Muscle of leg (tissue), 16 donors: ENCODE measurements at places on chromosomes 12 and 14.

- H3K4me1 ChIP-seq = no peaks in the 10 kb centered on the region
- H3K36me3 ChIP-seq = peaks cover 12% of the 10 kb centered on the region
- H3K27ac ChIP-seq = no peak overlapping the region
- peak; percentile 7 for DNase-seq
- H3K4me3 ChIP-seq = no peak overlapping the region
- no peaks in the 10 kb centered on the region for H3K27me3 ChIP-seq
These were observed 94.2 kb downstream of the HEATR5A start for GRCh38 chr14:31326111-31326510.

- no peaks in the 10 kb centered on the region for H3K4me1 ChIP-seq
- H3K27ac ChIP-seq = no peak overlapping the region
- H3K4me3 ChIP-seq = no peak overlapping the region
- peaks cover 3% of the 10 kb centered on the region for H3K27me3 ChIP-seq
- no peaks in the 10 kb centered on the region for H3K36me3 ChIP-seq
These were observed 63.3 kb upstream of the HSPB8 start for GRCh38 chr12:119115296-119115905.

GRCh38 chr12:46701356-46701755 is 124.4 kb downstream of the SLC38A4 start:
- no peak for DNase-seq
- H3K4me3 ChIP-seq = no peak overlapping the region

DNA sequence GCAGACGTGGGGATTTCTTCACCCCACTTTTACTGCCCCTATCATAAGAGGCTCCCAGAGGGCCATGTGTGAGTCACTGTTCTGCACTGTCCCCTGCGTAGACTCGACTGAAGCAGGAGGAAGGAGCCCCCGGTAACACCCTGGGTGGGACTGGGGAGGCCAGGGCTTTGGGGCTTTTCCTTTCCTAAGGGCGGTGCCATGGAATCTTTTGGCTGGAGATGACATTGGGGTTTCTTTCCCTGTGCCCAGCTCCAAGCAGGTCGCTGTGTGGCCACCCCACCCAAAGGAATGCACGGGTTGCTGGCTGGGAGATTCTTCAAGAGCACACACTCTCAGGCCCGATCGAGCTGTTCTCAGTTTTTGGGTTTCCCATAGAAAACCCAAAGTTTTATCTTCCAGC is 62.3 kb upstream of the RIN3 start:
- H3K27ac ChIP-seq = no peak overlapping the region
- no peaks in the 10 kb centered on the region for H3K27me3 ChIP-seq
- H3K4me1 ChIP-seq = peaks cover 23% of the 10 kb centered on the region
- H3K4me3 ChIP-seq = no peak overlapping the region
- no peak for DNase-seq

DNA sequence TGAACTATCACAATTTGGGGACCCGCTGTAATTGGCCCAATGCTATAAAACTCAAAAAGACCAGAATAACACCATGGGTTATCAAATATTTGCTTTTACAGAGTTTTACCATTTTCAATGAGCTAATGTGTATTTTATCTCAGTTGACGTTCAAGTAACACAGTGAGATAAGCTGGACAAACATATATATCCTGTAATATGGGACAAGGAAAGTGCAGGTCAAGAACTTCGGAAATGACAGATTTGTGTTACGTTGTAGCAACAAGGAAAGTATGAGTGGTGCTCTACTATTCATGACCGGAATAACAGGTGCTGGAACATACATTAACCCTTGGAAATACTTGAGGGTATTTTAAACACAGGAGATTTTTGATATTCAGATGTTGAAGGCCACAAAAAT is 566.4 kb upstream of the FLRT2 start:
- H3K4me1 ChIP-seq = peaks cover 2% of the 10 kb centered on the region
- no peaks in the 10 kb centered on the region for H3K27me3 ChIP-seq
- no peaks in the 10 kb centered on the region for H3K36me3 ChIP-seq
- DNase-seq = peak; percentile 13

DNA sequence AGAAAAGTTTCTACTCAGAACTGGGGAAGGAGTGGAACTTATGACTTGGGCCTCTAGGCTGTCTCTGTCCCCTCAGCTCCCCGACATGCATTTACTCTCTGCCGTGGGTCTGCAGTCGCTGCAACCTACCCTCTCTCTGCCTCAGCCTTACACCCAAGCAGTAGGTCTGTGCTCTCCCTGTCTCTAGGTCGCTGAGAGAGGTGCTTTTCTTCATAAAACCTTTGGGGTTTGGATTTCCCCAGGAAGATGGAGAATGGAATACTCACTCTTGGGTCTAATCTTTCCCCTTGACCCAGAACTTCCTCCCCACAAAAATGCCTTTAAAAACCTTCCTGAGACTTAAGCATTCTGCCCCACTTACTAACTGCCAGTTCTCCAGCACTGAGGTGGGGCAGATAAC is 12.9 kb downstream of the GPR84 start:
- no peaks in the 10 kb centered on the region for H3K27me3 ChIP-seq
- peaks cover 50% of the 10 kb centered on the region for H3K36me3 ChIP-seq
- DNase-seq = no peak
- H3K27ac ChIP-seq = peak overlapping the region; percentile 79

- H3K4me3 ChIP-seq = no peak overlapping the region
- no peaks in the 10 kb centered on the region for H3K36me3 ChIP-seq
- peak; percentile 30 for DNase-seq
- peaks cover 4% of the 10 kb centered on the region for H3K4me1 ChIP-seq
These were observed 200.6 kb downstream of the AEBP2 start for GRCh38 chr12:19639781-19640415.

DNA sequence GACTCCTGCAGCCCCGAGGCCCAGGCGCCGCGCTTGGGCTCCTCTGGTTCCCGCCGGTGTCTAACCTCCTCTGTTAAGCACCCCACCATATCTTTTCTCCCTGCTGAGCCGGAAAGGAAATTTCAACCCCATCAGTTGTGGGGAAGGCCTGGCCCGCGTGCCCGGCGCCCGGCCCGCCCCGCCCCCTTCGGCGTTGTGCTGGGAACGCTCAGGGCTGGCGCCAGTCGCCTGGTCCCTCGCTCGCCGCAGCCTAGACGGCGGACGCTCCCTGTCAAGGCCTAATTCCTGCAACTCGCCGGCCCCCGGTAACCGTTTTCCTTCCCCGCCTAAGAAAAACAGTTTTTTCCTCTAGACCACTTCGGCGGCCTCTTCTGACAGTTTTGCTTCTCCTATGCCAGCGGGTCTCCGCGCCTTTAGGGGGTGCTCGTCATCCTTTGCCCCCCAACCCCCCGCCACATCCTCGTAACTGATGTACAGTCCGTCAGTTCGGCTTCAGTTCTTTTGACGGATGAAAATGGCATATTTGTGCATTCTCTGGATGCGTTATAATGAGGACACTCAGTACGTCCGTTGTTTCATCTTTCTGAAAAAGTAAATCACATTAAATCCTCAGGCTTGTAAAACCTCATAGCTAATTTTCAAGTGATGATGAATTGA is 506 bp upstream of the NAP1L1 start:
- peaks cover 5% of the 10 kb centered on the region for H3K36me3 ChIP-seq
- no peaks in the 10 kb centered on the region for H3K27me3 ChIP-seq
- H3K4me3 ChIP-seq = peak overlapping the region; percentile 90
- H3K4me1 ChIP-seq = peaks cover 5% of the 10 kb centered on the region
- peak overlapping the region; percentile 99 for H3K27ac ChIP-seq

- no peak for DNase-seq
- H3K36me3 ChIP-seq = peaks cover 17% of the 10 kb centered on the region
- H3K27ac ChIP-seq = peak overlapping the region; percentile 92
- no peaks in the 10 kb centered on the region for H3K27me3 ChIP-seq
- H3K4me1 ChIP-seq = peaks cover 2% of the 10 kb centered on the region
These were observed 1.1 kb upstream of the VCPKMT start for GRCh38 chr14:50117456-50117855.

- H3K27me3 ChIP-seq = no peaks in the 10 kb centered on the region
- DNase-seq = no peak
- no peak overlapping the region for H3K27ac ChIP-seq
- H3K4me1 ChIP-seq = no peaks in the 10 kb centered on the region
- no peaks in the 10 kb centered on the region for H3K36me3 ChIP-seq
These were observed 101.6 kb downstream of the SLC25A47 start for GRCh38 chr14:100424504-100425428.

GRCh38 chr12:45730348-45731189 is 1.1 kb downstream of the ARID2 start:
- H3K4me1 ChIP-seq = peaks cover 2% of the 10 kb centered on the region
- no peaks in the 10 kb centered on the region for H3K27me3 ChIP-seq
- DNase-seq = peak; percentile 77
- H3K27ac ChIP-seq = peak overlapping the region; percentile 99
- no peaks in the 10 kb centered on the region for H3K36me3 ChIP-seq

- H3K4me1 ChIP-seq = peaks cover 6% of the 10 kb centered on the region
- H3K4me3 ChIP-seq = no peak overlapping the region
- peaks cover 3% of the 10 kb centered on the region for H3K36me3 ChIP-seq
- no peak overlapping the region for H3K27ac ChIP-seq
- H3K27me3 ChIP-seq = no peaks in the 10 kb centered on the region
These were observed 10.2 kb downstream of the PPFIBP1 start for GRCh38 chr12:27534060-27534764.

GRCh38 chr14:56100556-56100955 is 17.7 kb upstream of the PELI2 start:
- DNase-seq = no peak
- no peak overlapping the region for H3K4me3 ChIP-seq
- H3K27ac ChIP-seq = no peak overlapping the region
- H3K4me1 ChIP-seq = no peaks in the 10 kb centered on the region

DNA sequence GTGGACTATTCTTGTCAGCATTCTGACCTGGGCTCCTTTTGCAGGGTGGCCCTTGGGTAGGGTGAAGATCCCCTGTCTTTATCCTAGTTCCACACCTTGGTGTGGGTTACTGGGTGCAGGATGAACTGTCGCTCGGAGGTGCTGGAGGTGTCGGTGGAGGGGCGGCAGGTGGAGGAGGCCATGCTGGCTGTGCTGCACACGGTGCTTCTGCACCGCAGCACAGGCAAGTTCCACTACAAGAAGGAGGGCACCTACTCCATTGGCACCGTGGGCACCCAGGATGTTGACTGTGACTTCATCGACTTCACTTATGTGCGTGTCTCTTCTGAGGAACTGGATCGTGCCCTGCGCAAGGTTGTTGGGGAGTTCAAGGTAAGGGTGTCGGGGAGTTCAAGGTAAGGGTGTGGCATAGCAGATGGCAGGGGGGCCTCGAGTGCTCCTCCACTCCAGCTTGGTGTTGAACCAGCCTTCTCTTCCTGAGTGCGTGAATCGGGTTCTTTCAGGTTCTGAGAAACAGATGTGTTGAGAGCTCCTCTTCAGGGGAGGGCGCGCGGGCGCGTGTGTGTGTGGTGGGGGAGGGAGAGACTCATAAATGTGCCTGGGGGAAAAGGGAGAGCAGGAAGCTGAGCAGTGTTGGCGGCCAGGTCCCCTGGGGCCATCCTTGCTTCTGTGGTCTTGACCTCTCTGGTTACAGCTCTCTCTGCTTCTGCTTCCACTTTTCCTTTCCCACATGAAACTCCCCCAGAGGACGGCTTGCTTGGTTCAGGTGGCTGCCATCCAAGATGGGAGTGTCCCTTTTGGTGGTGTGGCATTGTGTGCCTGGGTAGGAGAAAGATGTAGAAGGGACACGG is 4.0 kb downstream of the ATG101 start:
- no peaks in the 10 kb centered on the region for H3K27me3 ChIP-seq
- H3K36me3 ChIP-seq = peaks cover 65% of the 10 kb centered on the region
- no peak overlapping the region for H3K4me3 ChIP-seq
- H3K4me1 ChIP-seq = peaks cover 33% of the 10 kb centered on the region
- H3K27ac ChIP-seq = no peak overlapping the region

- DNase-seq = no peak
- H3K27ac ChIP-seq = no peak overlapping the region
- H3K4me1 ChIP-seq = no peaks in the 10 kb centered on the region
- no peaks in the 10 kb centered on the region for H3K27me3 ChIP-seq
These were observed 159.1 kb downstream of the C12orf50 start for GRCh38 chr12:87870061-87870460.

DNA sequence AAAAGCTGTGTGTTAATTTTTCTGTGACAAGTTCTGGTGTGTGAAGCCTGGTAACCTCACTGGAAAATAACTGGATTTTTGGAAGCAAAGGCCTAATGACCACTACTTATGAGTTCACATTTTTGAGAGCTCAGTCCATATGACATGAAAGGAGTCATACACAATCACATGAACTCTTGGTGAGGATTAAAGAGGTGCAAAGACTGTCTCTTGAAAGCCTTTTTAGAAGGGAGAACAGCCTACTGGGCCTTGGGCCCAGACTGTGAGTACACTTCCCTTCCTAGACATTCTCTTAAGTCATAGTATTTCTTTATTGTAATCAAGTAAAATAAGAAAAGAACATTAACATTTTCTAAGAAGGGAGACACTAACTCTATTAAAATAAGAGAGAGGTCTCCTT is 176.1 kb downstream of the BCAT1 start:
- H3K4me1 ChIP-seq = no peaks in the 10 kb centered on the region
- H3K36me3 ChIP-seq = no peaks in the 10 kb centered on the region
- no peak overlapping the region for H3K4me3 ChIP-seq
- no peaks in the 10 kb centered on the region for H3K27me3 ChIP-seq
- DNase-seq = no peak

DNA sequence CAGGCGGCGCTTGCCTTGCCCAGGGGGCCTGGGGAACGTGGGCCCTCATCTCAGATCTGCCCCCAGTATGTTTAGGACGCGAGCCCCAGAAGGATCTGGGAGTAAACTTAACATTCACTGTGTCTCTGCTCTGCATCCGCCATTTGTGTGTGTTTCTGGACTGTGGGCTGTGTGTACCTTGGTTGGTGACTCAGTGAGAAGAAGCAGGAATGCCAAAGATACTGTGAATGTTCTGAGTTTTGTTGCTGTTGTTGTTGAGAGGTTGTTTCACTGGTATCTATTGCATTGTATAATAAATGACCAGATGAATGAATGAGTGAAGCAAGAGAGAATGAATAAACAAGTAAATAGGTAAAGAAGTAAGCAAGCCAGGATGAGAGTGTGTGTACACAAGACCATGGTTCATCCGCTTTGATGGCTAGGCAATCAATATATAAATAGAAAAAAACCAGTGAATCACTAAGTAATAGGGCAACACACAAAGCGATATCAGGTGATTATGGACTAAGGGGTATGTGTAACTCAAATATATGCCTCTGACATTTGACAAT is 20.5 kb downstream of the MEG3 start:
- peaks cover 70% of the 10 kb centered on the region for H3K36me3 ChIP-seq
- no peak overlapping the region for H3K27ac ChIP-seq
- peaks cover 54% of the 10 kb centered on the region for H3K4me1 ChIP-seq
- no peaks in the 10 kb centered on the region for H3K27me3 ChIP-seq
- no peak for DNase-seq

GRCh38 chr14:75452324-75452723 is 24.5 kb downstream of the JDP2 start:
- no peak for DNase-seq
- peak overlapping the region; percentile 78 for H3K27ac ChIP-seq
- H3K4me1 ChIP-seq = peaks cover 82% of the 10 kb centered on the region
- no peak overlapping the region for H3K4me3 ChIP-seq
- H3K36me3 ChIP-seq = peaks cover 40% of the 10 kb centered on the region
- H3K27me3 ChIP-seq = no peaks in the 10 kb centered on the region

- H3K36me3 ChIP-seq = no peaks in the 10 kb centered on the region
- H3K4me3 ChIP-seq = no peak overlapping the region
- H3K27me3 ChIP-seq = no peaks in the 10 kb centered on the region
- H3K27ac ChIP-seq = no peak overlapping the region
- peaks cover 23% of the 10 kb centered on the region for H3K4me1 ChIP-seq
These were observed 63.6 kb downstream of the CHST11 start for GRCh38 chr12:104520242-104520900.
